ENCODE measurements at places on chromosomes 6 and 20.

- no peak for DNase-seq
Measured at GRCh38 chr6:48893048-48893447, 570.0 kb downstream of the MMUT start.

DNA sequence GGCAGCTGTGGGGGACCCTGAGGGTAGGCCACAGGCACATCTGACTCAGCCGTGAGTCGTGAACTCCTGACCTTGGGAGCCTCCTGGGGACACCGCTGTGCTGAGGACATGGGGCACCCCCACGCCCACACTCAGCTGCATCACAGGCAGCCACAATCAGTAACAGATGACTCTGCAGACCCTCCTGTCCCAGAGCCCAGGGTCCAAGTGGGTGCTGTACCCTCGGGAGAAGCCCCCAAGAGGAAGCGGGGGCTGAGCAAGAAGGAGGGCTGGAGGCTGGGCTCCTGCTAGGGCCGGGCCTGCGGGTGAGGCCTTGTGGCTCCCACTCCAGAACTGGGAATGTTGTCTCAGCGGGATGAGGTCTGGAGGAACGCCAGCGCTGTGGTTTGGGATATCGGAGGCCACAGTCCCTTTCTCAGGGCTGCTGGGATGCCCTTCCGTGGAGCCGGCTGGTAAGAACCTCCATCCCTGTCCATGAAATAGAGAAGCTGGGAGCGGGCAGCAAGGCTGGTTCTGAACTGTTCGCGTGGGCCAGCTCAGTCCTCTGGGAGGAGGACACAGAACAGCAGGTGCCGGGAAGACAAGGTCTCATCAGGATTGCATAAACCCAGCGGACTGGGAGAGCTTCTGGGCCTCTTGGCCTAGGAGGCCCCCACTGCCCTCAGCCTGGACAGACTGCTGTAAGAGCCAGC is 3.1 kb upstream of the LAMA5 start:
- peak; percentile 84 for DNase-seq

- no peak for DNase-seq
Measured at GRCh38 chr6:42694586-42694985, 27.8 kb downstream of the PRPH2 start.

DNA sequence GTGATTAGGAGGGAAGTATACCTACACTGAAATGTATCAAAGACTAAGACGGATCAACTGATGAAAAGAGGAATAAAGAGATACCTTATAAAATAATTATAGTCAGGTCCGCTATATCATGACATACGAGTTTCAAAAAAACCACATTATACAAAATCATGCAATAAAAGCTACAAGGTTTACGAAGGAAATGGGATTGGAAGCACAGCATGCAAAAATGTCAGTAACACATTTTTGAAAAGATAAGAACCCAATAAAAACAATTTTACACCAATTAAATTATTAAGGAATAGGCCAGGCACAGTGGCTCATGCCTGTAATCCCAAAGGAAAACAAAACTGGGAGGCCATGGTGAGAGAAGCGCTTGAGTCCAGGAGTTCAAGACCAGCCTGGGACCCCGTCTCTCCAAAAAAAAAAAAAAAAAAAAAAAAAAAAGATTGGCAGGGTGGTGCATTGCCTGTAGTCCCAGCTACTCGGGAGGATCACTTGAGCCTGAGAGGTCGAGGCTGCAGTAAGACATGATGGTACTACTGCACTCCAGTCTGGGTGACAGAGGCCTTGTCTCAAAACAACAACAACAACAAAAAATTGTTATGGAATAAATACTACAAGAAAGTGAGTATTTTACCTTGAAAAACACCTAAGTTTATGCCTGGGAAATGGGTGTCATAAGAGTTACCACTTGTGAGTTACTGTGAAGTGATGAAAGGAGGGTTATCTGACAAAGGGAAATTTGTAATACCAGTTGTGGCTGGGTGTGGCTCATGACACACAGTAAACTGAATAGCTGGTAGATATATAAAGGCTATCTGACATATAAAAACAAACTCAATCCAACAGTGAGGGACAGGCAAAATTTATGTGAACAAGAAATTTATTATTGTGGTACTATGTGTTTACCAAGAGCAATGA is 45.2 kb downstream of the RANBP9 start:
- no peak for DNase-seq

- peak; percentile 62 for DNase-seq
Measured at GRCh38 chr20:35171753-35172433, at the start of gene PROCR. TSS of gene PROCR (plus strand) at chr20:35172072. CDS start at chr20:35172155, 83 bp downstream.

GRCh38 chr6:144549837-144550747 is 265.0 kb downstream of the UTRN start:
- no peak for DNase-seq

DNA sequence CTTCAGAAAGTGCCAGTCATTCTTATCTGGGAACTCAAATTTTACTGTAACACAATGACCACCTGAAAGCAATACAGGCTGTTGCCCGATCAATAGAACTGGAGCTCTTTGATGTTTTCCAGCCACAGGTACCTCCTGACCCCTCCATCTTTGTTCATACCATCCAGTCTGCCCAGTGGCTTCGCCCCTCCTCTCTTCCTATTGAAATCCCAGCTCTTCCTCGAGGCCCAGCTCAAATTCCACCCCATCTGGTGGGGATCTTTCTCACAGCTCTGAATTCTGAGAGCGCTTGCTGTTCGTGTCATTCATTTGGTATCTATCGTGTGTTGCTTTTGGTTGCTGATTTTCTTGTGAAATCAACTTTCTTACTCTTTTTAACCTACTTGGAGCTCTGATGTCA is 87.9 kb upstream of the CNKSR3 start:
- DNase-seq: no peak

- no peak for DNase-seq
Measured at GRCh38 chr20:61903575-61904340, 161.9 kb downstream of the TAF4 start.

- DNase-seq: no peak
Measured at GRCh38 chr6:5084360-5084780, 771 bp upstream of the PPP1R3G start.

DNA sequence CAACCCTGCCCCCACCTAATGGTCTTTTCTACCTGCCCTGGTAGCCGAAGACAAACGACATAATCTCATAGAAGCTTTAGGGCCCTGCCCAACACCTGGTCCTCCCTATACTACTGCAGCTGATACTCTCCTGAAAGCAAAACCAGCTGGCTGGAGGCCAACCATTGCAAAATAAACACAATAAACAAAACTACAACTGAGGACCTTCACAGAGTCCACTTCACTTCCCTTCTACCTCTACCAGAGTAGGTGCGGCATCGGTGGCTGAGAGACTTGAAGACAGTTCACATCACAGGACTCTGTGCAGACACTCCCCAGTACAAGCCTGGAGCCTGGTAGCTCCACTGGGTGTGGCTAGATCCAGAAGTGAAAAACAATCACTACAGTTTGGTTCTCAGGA is 476.2 kb downstream of the MMUT start:
- DNase-seq: no peak

DNA sequence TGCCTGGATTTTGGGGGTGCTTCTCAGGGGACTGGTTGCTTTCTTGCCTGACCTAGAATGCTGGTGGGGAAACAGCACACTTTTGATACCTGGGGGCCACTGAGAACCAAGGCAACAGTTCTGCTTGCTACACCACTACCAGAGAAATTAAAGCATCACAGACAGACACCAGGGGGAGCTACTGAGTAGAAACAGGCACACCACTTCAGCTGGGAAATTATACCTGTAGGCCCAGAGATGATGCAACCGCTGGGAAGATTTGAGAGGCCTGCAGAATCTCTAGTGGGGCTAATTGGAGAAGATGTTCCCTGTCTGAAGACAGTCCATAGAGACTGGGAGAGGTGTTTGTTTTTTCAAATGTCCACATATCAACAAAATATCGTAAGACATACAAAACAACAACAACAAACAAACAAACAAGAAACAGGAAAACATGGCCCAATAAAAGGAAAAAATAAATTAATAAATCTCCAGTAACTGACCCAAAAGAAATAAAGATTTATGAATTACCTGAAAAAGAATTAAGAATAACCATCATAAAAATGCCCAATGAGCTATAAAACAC is 129.4 kb upstream of the RIN2 start:
- DNase-seq: peak; percentile 29

DNA sequence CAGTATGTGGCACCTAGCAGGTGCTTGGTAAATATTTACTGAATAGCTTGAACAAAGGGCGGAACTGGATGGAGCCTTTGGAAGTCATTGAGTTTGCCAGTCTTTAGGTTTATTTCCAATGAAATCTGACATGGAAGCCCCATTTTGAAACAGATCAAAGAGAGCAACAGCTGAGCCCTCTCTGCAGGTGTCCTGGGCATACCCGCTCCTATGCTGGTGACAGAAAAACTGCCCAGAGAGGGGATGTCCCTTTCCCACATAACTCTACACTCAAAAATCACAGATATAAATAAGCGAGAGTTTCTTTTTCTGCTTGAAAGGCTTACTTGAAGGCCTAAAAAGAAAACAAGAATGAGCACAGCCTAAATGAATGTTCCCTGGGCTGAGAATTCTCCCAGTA is 53.0 kb upstream of the RALY start:
- no peak for DNase-seq

GRCh38 chr20:38835792-38836191 is 30.3 kb downstream of the PPP1R16B start:
- no peak for DNase-seq

- DNase-seq: no peak
Measured at GRCh38 chr20:17358854-17359253, 132.0 kb downstream of the PCSK2 start.

DNA sequence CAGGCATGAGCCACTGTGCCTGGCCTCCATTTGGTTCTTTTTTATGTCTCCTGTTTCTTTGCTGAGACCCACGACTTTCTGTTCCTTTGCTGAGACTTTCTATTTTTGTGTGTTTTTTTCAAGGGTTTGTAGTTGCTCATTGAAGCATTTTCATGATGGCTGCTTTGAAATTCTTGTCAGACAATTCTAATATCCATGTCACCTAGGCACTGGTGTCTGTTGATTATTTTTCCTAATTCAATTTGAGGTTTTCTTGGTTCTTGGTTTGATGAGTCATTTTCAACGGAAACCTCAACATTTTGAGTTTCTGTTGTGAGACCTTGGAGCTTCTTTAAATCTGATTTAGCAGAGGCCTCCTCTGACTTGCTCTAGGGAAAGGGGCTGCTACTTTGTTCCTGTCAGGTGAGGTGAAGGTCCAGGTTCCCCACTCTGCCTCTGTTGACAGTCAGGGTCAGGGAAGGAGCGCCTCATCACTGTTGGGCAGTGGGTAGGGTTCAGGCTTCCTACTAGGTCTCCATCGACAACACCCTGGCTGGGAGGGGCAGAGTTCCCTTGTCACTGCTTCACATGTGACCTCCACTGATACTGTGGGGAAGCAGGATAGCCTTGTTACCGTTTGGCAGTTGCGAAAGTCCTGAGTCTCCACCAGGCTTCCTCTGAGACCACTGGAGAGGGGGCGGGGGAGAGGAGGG is 67.2 kb upstream of the RNF24 start:
- peak; percentile 83 for DNase-seq

GRCh38 chr6:81984599-81984998 is 232.1 kb upstream of the TENT5A start:
- DNase-seq: no peak

DNA sequence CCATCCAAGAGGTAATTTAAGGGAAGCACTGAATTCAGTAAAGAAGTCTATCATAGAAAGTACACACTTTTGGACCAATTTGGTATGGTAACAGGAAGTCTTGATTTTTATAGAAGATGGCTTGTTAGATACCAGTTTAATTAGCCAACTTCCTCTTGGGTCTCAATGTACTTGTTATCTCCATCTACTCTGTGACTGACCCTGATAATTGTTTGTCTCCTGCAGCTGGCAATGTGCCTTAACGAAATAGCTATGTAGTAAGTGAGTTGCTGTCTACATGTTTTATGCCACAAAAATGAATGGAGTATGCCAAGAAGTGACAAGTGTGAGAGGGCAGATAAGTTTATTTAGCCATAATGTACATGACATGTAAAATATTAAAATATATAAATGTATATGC is 410.5 kb upstream of the MAN1A1 start:
- DNase-seq: no peak

DNA sequence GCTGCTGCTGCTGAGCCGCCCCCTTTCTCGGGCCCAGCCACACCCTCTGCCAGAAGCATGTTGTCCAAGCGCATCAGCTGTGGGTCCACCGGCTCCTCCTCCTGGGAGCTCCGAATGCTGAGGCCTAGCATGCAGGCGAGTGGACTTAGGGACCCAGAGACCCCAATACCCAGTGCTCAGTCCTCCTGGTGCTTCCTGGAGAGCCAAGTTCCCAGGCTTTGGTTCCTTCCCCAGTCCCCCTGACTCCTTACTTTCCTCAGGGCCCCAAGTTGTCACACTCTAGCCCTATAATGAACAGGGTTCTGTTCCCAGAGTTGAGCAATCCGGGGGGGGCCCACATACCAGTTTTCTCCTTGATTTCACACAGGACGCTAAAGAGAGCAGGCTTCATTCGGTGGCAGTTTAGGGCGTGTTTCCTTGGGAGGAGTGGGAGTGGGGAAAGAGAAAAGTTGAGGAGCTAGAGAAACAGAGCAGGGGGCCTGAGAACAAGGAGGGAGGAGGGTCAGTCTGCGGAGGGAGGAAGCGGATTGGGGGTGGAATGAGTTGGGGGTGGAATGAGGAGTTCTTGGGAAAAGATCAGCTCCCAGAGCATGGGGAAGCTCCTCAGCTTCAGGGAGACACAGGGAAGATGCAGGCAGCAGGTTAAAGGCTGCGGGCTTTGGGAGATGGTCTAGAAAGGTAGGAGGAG is 1.5 kb downstream of the PBX2 start:
- no peak for DNase-seq

- no peak for DNase-seq
Measured at GRCh38 chr20:47781632-47782031, 3.6 kb downstream of the SULF2 start.

Data from astrocyte of the cerebellum (primary cell).